ENCODE measurements at places on chromosomes 12 and 14. TPM values are rescaled to one million over a fixed set of nuclear protein-coding genes. Genes with fewer than 3 reads are reported as not detected.

DNA sequence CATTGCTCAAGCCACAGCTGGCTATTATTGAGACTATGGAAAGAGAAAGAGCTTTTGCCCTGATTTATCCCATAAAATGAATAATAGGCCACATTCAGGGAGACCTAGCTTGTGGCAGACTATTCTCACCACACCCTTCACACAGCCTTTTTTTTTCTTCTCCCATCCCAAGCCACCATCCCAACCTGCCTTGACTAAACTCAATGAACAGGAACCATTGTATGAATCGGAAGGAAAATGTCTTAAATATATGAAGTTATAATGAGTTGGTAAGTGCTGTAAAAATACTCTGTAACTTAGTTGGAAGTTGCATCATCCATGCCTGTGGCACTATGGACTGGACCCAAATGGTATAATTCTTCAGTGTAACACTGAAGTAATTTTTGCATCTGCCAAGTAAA, 338.4 kb downstream of the RAD51B start:
- no peak for DNase-seq

GRCh38 chr14:91872517-91873470, 5.5 kb upstream of the TC2N start:
- no peak for DNase-seq

Gene LALBA
- total RNA-seq, result not detected

DNA sequence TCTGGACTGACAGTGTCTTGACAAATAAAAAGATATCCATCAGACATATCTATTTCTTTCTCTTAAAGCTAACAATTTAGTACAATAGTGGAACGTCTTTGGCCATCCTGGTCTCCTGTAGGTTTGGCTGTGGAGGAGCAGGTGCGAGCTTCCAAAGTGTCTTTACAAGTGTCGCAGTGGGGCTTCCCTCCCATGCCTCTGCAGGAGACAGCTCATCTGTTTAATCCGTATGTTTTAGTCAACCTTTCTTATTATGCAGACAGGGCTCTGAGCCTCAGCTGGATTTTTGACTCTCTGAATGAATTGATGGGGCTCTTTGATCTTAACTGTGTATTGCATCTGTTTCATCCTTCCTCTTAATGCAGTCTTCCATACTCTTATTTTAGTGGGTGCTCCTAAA, 57.5 kb downstream of the RMST start:
- DNase-seq, result no peak

Gene TSPAN19
- not detected for total RNA-seq

DNA sequence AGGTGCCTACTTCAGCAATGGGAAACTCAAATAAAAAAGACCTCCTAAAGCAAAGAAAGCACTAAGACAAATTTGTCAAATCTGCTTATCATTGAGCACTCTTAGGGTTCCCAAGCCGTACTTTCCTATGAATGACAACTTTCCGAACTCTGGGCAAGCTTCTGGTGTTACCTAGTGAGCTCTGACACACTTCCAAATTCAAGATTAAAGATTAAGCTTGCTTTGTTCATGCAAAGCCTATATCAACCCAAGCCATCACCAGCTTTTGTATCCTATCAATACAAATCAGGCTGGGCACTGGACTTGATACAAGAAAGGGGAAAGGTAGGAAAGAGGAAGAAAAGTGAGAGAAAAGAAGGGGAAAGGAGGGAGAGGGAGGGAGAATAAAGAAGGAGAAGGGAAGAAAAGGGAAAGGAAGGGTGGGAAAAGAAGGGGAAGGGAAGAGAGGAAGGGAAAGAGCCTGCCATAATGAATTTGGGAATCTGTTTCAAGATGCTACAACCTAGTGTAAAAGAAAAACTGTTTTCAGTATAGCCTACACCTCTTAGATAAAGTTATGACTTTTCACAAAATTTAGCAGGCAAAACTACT, 23.8 kb upstream of the FBLN5 start:
- DNase-seq, result no peak

DNA sequence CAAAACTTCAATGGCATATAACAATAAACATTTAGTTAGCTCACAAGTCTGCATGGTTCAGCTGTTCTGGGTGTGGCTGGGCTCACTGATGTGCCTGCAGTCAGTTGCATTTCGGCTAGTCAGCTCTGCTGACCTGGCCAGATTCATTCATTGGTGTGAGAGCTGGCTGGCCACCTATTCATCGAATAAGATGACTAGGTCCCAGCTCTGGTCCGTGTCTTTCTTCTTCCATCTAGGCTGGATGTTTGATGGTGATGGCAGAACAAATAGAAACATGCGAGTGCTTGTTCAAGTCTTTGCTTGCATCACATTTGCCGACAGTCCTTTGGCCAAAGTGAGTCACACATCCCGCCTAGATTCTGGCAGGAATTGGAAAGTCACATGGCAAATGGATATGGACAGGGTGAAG, 203.3 kb upstream of the CRY1 start:
- DNase-seq, result no peak

DNA sequence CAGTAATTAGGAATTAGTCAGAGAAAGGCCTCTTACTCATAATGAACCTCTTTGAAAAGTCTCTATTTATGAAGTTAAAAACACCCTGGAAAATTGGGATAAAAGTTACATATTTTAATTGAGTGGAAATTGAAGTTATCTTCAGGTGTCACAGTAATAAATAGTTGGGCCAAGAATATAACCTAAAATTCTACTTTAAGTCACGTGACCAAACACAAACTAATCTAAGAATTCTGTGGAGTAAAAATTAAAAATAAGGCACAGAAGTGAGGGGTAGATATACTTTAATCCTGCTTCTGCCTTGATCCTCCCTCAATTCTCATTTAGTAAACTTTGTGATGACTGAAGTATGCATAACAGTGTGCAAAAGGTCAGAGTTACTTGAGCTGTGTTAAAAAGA, 226.4 kb downstream of the NAV3 start:
- DNase-seq, result no peak

Gene IL22
- total RNA-seq, result not detected

- peak; percentile 46 for DNase-seq
Observed at GRCh38 chr14:54366736-54367735, 29.8 kb upstream of the CDKN3 start.

Gene TGM1
- 5.2 TPM for total RNA-seq

All from WTC11 (cell line).